ENCODE measurements at places on chromosomes 1 and 21. TPM values are rescaled to one million over a fixed set of nuclear protein-coding genes. Genes with fewer than 3 reads are reported as not detected.

Gene SLAMF9
- total RNA-seq, result not detected

Gene NBPF6
- not detected for total RNA-seq

Gene TNFSF4
- 0.63 TPM for total RNA-seq

- DNase-seq, result no peak
These were observed 369.7 kb downstream of the DPYD start for GRCh38 chr1:97551113-97551512.

- DNase-seq, result no peak
These were observed 30.3 kb downstream of the PTPRC start for GRCh38 chr1:198669023-198669698.

GRCh38 chr1:222081859-222082258 lies 340.0 kb upstream of the DUSP10 start:
- DNase-seq, result no peak

DNA sequence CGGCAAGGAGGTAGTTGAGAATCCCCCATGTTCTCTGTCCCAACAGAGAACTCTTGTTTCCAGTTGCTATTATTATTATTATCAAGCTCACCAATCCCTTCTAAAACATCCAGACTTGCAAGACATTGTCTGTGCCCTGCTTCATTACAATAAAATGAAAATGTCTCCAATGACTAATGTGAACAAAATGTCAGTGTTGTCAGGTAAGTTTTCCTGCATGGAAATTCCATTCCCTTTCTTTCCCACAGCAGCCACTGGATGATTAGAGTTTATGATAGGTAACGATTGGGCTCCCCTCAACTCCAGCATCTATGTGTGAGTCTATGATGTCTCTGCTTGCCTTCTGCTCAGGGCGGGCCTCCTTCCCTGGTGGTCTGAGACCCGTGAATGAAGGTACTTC lies 8.9 kb upstream of the DYRK1A start:
- no peak for DNase-seq

DNA sequence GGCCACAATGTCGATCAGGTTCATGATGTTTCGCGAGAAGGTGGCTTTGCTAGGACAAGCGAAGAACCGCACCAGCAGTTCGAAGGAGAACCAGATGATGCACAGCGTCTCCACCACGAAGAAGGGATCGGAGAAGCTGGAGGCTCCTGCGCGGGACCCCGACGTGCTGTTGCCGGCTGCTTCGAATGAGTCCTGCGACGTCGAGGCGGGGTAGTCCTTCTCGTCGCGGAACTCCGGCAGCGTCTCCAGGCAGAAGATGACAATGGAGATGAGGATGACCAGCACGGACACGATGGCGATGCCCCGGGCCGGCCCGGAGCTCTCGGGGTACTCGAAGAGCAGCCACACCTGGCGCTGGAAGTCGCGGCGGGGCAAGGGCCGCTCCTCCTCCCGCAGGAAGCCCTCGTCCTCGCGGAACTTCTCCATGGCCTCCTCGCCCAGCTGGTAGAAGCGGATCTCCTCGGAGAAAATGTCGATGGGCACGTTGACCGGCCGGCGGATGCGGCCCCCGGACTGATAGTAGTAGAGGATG lies 869 bp downstream of the KCNA3 start:
- peak; percentile 13 for DNase-seq

GRCh38 chr1:211933946-211934714 lies 101.2 kb downstream of the INTS7 start:
- no peak for DNase-seq

GRCh38 chr1:115332813-115333608 lies 5.0 kb downstream of the NGF start:
- no peak for DNase-seq
